Activated naive CD8-positive, alpha-beta T cell treated with anti-CD3 and anti-CD28 coated beads, Interleukin-2, amount 50 U/mL, for 16 hours (primary cell): ENCODE measurements at places on chromosomes 2 and 18.

DNA sequence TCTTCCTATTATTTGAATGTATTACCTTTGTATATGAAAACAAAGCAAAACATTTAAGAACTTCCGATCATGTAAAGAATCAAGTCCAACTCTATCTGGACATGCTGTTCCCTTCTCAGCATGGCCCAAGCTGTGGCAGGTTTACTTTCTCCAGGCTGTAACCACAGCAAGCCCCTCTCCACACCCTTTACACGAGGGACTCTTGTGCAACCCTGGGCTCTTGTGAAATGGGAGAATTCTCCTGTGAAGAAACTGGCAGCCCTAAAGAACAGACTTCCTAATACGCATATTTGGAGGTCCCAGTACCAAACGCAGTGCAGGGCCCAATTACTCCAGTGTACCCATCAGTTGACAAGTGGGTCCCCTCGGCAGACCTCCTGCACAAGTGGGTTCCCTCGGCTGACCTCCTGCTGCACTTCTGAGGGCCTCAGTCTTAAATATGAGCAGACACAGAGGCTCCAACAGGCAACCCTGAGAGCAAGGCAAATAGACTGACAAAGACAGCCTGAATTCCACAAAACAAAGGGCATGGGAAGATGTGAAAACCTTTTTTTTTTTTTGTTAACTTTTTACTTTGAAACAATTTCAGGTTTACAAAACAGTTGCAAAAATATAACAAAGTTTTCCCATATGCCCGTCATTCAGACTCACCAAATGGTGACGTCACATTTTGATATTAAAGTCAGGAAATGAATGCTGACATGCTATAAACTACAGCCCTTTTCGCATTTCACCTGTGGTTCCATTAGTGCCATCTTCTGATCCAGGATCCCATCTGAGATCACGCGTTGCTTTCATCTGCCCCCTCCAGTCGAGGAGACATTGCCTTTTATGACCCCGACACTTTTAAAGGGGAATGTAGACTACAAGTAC, 78.2 kb downstream of the FBXO15 start:
- no peak for DNase-seq

- DNase-seq = no peak
Observed at GRCh38 chr2:38940746-38941145, 51.1 kb downstream of the ARHGEF33 start.

- DNase-seq = no peak
Observed at GRCh38 chr18:56248610-56249235, 389.7 kb downstream of the TXNL1 start.

DNA sequence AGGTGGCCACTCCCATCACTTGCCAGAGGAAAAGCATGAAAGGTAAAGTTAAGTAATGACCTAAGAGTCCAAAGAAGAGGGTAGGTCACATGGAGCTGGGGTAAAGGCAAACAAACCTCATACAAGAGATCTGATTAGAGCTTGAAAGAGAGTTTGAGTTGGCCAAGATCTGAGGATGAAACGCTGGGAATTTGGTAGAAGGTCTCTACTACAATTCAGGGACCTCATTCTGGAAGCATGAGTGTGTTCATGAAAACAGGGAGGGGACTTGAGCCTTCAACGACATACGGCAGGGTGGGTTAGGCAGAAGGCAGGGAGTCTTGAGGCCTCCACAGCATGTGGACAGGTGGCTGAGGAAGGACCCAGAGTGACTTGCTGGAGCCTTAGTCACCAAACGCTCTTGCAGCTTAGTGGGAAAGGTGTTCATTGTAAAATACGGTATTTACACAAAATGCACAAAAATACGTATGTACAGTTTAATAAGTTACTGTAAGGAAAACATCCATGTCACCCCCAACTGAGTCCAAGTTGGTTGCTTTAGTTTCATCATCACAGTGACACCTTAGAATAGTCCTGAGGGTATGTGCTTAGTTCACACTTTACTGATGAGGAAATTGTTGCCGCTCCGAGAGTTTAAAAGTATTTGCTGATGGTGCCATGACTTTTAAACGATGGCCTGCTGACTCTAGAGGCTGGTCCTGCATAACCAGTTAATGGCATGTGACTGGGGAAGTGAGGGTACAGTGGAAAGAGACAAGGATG, 5.0 kb upstream of the FARP2 start:
- DNase-seq = no peak

- no peak for DNase-seq
Observed at GRCh38 chr2:192243488-192243887, 48.8 kb upstream of the TMEFF2 start.

DNA sequence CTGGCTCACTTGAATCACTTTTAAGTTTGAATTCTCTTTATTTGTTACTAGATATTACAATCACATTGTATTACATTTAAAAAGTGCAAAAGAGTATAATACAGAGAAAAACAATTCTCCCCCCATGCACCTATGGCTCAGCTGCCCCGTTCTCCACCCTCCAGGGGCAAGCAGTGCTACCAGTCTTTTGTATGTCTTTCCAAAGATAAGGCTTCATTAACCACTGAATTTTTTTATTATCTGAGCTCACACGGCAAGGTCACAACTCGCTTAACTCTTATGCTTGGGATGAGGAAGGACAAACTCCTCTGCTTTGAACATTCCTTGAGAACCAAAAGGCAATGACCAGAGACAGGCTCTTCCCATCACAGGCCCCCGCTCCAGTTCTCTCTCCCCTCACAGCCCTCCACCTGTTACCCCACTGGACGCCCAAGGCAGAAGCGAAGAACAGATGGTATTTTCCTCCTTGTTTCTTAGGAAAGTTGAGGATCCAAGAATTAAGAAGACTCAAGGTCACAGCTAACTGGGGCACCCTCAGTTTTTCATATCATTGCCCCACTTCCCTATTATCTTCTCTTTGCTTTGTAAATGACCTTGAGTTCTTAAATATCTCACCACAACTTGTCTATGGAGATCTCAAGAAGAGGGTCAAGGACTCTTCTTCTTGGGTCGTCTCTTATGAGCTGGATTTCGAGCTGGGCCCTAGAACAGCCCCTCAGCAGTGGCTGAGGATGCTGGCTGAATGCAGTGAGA, 30.1 kb downstream of the SH2D6 start:
- DNase-seq = no peak

DNA sequence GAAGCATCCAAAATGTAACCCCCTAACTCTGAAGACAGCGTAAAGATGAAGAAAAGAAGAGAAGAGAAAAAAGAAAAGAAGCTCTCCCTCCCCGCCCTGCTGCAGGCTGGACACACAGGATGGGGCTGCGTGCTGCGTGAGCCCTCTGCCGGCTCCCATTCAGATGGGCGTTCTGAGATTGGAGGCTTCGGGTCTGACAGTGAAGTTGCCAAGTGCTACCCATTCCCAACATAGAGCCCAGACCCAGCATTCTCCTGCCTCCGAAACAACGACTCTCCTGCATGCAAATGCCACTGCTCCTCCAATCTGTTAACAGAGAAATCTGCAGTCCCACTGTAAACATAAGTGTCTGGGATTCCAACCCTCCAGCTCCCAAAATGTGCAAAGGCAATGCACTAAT, 234.9 kb downstream of the BCL11A start:
- DNase-seq = no peak

- no peak for DNase-seq
Observed at GRCh38 chr2:214631406-214631805, 178.1 kb downstream of the BARD1 start.

DNA sequence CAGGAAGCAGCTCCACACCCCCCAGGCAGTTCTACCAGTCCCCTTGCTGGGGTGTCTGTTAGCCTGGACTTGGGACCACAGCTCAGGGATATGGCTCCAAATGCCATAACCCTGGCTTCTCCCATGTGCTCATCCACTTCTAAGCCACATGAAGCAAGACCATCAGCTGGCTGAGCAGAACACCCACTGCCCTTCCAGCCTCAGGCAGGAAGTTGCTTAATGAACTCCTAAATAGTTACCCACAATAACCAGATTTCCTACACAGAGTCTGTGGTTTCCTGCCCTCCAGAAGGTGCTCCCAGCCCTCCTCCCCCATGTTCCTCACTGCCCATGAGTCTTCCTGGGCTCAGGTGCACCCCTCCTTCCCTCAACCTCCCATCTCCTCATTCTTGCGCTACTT, 98.3 kb upstream of the EPC2 start:
- DNase-seq = no peak

DNA sequence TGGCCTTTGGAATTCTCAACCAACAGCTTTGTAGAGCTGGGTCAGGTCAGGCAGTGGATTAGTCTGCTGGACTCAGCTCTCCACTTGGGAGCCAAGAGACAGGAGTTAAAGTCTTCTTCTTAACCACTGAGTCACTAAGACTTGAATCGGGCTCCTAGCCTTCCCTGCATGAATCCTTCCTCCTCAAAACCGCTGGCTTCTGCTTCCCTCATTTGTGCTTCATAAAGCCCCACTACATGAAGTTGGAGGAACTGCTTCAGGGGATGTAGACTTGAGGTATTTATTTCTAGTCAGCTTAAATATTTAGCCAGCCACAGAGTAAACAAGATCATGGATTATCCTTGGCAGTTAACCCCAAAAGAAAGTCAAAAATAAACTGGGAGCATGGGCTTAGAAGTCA, 536.3 kb upstream of the TNP1 start:
- DNase-seq = no peak

GRCh38 chr2:213834331-213834730, 550.1 kb downstream of the SPAG16 start:
- DNase-seq = no peak

GRCh38 chr2:197982565-197982964, 178.2 kb downstream of the PLCL1 start:
- DNase-seq = no peak

DNA sequence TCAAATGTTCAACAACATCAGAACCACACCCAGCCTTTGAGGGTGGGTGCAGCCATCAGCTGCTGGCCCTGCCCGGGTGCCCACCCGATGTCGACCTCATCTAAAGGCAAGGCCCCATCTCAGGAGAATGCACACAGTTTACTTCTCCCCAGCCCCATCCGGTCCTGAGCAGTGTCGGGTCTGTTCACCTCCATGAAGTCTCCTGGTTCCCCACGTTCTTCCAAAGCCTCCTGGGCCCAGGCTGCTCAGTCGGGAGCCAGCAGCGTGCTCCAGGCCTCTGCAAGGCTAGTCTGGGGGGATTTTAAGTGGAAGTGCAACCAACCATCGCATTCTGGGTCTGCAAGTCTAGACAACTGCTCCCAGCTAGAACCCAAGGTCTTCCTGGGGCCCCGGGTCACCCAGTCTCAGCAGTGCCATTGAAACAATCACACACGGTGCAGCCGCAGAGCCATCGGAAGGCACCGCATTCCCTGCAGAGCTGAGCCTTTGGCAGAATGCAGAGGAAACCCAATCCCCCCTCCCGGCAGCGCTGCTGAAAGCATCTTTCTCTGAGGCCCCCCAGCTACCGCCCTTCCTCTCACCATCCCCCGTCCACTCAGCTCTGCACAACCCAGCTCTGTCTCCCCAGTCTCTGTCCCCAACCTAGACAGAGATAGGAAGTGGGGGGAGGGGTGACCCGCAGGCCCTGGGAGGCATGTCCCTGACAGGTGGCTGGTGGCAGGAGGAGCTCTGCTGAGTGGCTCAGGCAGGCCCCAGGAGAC, 8.5 kb downstream of the ESPNL start:
- no peak for DNase-seq

GRCh38 chr18:38695559-38696280, 1130.1 kb upstream of the CELF4 start:
- DNase-seq = no peak
